ENCODE measurements at places on chromosomes 7 and 10.
A peak's percentile ranks its signal among the peaks of the same experiment; 100 is the strongest.

DNA sequence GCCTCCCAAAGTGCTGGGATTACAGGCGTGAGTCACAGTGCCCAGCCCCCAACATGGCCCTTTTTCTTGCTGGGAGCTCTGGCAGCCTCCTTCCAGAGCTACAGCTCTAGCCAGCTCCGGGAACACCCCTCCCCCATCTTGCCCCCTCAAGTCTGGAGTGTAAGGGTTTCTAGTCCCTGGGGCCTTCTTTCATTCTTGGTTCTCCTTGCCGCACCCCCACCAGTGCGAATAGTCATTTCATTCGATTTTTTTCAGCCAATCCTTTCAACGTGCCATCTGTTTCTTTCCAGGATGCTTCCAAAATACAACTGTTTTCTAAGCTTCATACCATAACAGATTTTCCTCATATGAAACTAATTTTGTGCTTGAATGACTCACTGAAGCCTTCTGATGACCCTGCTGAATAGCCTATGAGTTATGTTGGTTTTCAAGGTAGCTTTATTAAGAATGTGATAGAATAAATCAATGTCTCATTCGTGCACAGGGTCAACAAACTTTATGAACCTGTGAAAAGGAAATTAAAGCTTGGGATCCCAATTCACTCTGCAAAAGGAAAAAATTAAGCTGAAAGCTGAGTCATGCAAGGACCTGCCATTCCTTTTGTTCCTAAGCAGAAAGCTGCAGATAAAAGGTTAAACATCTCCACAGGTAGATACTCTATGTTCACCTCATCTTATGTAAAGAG lies 38.6 kb downstream of the CDC14C start:
- DNase-seq = no peak

GRCh38 chr10:5904227-5904626 lies 14.2 kb downstream of the FBH1 start:
- DNase-seq = no peak

- no peak for DNase-seq
Measured at GRCh38 chr7:79502151-79502550, 48.7 kb upstream of the MAGI2 start.

DNA sequence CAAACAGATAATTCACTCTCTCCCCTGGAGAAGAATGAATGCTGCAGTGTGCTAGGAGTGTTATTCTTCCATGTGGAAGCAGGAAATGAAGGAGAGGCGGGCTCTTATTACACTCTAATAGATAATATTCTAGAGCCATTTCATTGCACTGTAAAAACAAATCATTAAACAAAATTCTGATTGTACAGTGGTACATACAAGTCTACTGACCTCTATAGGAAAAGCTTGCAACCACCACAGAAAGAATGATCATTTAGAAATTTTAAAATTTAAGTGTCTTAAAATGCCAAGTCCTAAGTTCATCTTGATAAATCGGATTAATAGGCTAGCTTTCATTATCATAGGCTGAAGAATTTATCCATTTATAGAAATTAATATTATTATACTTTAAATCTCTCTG lies 960.3 kb upstream of the LRRN3 start:
- peak; percentile 27 for DNase-seq

DNA sequence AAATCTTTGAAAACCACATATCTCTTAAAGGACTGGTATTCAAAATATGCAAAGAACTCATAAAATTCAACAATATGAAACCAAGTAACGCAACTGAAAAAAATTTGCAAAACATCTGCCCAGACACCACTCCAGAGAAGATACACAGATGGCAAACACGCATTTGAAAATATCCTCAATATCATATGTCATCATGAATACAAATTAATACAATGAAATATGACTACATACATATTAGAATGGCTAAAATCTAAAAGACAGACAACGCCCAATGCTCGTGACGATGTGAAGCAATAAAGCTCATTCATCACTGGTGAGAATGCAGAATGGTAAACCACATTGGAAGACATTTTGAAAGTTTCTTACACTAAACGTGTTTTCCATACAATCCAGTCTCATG lies 770.1 kb upstream of the CELF2 start:
- DNase-seq = no peak

- DNase-seq = no peak
Measured at GRCh38 chr10:98077223-98077622, 46.8 kb upstream of the CRTAC1 start.

Data from COR-L47 (cell line).